Stimulated activated CD4-positive, alpha-beta T cell treated with anti-CD3 and anti-CD28 coated beads, Interleukin-15, amount 100 ng/mL, for 1 hour (primary cell): ENCODE measurements at places on chromosomes 1 and 21.

DNA sequence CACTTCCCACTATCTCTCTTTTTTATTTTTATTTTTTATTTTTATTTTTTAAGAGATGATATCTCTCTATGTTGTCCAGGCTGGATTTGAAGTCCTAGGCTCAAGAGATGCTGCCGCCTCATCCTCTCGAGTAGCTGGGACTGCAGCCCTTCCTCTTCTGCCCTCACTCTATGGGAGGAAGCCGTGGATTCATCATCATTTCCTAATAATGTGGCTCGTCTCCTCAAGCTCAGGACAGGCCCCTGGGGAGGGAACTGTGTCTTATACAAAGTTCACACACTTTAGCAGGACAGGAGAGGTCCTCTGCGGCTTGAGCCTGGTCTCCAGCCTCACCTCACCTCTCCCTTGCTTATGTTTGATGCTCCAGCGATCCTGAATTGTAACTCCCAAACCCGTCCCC lies 16.5 kb upstream of the IFFO2 start:
- no peak for DNase-seq

- no peak for DNase-seq
Measured at GRCh38 chr1:93700532-93701469, 19.2 kb upstream of the BCAR3 start.

GRCh38 chr1:36606641-36607262 lies 124.0 kb upstream of the CSF3R start:
- DNase-seq, result no peak

- no peak for DNase-seq
Measured at GRCh38 chr1:185271921-185272320, 45.1 kb downstream of the IVNS1ABP start.

GRCh38 chr21:46095814-46096595 lies 1.9 kb upstream of the COL6A2 start:
- no peak for DNase-seq

GRCh38 chr1:19390901-19391595 lies 78.9 kb downstream of the SLC66A1 start:
- peak; percentile 34 for DNase-seq

DNA sequence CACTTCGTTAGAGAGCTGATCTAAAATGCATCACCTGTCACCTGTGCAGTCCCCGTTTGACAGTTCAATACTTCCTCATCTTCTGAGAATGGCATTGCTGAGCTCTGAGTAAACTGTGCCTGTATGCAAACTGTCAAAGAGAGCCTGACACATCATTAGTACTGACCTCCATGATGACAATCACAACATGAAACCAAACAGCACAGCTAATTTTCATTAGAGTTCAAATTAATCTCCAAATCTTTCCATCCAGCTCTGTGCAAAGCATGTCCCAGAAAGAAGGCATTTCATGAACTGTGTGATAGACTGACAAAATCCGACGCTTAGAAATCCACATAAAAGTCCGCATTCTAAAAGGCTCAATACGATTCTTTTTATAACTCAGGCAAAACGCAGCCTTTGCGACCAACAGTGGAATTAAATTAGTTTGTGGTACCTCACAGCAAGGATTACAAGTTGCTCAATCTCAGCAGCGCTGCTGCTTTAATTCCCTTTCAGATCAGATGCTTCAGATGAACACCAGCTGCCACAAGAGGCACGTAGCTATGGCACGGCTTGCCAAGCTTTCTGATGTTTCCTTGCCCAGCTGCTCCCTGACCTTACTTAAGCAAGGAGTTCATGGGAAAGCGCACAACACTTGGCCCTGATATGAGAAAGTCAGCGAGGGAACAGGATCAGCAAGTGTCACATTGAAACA lies 765.5 kb upstream of the PRMT6 start:
- no peak for DNase-seq

DNA sequence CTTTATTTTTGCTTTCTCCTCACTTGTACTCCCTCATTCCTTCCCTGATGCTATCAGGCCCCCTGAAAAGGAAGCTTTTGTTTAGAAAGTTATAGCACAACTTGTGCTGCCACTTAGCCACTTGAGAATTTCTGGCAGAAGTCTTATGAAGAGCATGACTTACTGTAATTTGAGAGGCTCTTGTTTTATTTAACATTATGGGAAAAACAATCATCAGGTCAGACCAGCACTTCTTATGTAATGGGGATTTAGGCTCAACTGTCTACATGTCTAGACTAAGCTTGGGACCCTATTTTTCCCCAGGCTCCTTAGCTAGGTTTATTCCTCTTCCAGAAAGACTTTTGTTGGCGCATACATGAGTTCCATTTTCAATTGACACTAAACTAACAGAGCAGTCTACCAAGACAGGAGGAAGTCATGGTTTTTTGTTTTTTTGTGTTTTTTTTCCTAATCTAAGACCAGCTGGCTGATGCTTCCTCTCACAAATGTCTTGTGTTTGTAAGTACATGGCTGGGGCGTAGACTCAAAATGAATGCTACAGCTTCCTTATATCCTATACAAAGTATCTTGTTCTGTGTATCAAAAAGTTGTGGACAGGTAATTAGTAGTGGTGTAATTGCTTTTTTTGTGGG lies 31.5 kb downstream of the TNFSF4 start:
- no peak for DNase-seq
